ENCODE measurements at places on chromosomes 7 and 10.

- no peak for DNase-seq
Observed at GRCh38 chr7:66739477-66739876, 1.1 kb upstream of the RABGEF1 start.

GRCh38 chr10:6091630-6092029 is 2.8 kb downstream of the RBM17 start:
- DNase-seq, result no peak

GRCh38 chr7:45599851-45600706 is 25.9 kb downstream of the ADCY1 start:
- DNase-seq, result no peak

- DNase-seq, result no peak
Observed at GRCh38 chr10:47238331-47239095, 61.5 kb upstream of the GDF10 start.

DNA sequence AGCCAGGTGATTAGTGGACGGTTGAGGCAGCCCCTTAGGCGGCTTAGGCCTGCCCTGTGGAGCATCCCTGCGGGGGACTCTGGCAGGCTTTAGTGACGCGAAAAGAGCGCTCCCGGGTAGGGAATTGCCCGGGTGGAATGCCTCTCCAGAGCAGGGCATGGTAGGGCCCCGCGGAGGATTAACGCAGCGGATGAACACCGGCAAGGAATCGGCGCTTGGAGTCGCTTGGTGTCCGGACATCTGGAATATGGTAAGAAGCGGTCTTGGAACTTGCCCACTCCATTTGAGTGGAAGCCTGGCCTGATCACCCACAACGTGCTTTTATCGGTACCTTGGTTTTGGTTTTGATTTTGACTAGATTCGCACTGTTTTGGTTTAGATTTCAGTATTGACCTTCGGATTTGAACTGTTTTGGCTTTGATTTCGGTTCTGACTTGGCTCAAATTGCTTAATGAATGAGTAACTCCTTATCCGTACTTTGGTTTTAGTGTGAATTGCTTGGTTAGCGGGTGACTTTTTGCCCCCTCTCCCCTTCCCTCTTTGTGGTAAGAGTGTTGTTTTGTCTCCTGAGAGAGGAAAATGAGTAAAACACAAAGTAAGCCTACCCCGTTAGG is 24.2 kb upstream of the CHST3 start:
- no peak for DNase-seq

DNA sequence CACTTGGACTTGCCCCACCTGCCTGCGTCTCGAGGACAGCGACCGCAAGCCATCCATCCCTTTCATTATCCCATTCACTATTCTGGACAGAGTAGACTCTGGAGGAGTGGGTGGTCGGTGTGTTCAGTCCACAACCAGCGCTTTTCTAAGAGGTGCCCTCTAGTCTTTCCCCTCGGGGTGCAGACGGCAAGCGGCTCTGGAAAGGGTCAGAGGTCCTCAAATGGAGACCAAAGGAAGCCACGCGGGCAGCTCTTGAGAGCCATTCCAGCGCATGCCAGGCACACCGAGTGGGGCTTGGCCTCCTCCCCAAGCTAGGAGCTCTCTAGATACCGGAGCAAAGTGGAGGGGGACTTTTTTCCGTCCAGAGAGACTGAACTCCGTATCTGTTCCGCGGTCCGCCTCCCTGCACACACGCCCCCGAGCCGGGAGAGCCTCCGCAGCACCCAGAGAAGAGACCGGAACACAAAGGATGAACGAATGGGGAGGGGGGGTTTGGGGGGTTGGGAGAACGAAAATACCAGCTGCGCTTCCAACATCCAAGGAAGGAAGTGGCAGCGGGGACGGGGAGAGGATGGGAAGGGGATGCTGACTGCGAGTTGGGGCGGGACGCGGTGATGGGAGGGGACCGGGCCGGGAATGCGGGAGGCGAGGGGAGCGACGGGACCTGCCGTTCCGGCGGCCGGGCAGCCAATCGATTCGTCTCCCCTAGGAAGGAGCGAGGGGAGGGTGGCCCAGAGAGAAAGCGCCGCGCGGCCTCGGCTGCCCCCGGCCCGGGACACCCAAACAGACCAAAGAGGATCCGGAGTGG is 515 bp downstream of the GSDME start:
- peak; percentile 24 for DNase-seq

DNA sequence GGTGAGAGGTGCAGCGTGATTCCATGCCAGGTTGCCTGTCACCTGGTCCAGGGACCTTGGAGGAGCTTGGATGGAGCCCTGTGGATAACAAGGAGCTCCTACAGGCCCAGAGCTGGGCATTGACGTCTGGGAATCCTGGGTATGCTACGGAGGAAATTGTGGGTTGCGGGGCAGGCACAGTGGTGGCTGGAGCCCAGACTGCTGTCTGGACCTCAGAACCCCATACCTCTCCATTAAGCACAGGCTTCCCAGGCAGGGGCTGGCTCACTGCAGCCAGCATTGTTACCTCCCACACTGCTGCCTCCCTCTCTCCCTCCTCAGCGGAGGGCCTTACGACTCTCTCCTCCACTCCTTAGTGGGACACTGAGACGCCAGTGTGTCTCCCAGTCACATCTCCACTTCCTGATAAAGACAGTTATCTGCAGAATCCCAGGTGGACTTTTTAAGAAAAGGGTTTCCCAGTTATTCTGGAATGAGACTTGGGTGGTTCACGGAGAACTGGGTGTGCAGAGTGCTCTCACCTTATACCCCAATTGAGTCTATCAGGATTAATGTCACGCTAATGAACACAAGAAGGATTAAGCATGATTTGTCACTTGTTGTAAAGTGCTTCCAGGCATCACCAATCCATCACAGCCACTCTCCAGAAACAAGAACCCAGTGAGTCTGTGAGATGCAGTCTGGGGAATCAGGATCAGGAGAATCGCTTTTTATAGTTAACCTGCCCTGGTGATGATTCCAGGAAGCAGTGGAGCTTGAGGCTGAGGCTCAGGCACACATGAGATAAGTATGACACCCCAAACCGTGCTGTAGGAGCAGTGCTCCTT is 309.4 kb downstream of the RPS24 start:
- DNase-seq, result no peak

DNA sequence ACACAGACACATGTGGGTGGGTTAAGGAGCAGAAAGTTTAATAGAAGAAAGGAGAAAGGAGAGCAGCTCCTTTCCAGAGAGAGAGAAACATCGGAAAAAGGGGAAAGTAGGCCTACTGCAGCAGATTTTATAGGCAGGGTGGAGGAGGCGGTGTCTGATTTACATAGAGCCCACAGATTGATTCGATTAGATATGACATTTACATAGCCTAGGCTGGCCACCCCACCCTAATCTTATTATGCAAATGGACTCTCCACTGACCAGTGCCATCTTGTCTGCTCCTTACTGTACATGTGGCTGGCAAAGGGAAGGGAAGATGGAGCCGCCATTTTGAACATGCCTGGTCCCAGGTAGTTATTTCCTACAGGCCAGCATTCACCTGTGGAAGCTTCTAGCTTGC is 38.7 kb upstream of the SCIN start:
- no peak for DNase-seq

DNA sequence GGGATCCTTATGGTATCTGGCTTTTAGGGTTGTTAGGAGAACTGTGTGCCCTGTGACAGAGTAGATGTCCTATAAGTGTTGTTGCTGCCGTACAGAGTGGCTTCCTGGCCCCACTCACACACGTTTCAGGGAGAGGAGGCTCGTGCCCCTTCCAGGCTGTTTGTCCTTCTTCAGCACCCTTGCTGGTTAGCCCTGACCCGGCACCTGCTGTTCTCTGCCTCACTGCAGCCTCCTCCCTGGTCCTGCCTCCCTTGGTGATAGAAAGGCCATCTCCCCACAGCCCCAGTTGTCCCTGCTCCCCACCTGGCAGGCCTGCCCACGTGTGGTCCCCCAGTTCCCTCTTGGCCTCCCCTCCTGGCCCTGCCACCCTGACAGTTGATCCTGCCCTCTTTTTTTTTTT is 2.3 kb downstream of the CLIP2 start:
- no peak for DNase-seq

DNA sequence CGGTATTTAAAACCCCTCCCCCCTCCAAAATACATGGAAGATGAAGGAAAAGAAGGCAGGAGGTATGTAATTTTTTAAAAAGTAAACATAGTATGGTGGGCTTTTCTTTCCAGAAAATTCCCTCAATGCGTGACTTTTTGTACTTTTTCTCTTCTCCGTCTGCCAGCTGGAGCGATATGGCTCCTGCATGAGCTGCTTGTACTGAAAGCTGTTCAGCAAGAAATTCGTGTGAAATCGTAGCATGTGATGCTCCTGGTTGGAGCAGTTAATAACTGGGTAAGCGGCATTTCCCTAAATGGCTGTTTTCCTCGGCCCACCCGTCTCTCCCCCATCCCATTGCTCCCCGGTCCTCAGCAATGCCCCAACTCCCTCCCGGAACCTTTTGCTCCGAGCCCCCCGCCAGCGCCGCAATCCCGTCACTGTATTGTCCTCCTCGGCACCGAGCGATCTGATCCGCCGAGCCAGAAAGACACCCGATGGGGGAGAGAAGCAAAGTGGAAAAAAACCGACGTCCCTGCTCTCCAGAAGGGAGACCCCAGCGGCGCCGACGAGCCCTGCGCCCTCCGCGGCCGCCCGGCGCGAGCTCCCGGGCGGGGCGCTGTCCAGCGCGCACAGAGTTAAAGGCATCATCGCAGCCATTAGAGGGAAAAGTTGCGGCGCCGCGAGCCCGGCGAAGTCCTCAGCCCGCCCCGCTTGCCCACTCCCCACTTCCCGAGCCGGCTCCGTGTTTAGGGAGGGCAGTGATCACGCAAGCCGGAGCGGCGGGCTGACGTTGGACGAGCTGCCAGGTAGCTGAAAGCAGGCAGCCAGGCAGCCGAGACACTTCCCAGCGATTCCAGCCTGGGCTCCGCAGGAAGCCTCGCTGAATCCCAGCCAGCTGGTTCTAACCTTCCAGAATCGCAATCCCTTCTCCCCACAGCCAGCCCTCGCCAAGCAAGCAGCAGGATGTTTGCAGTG is at the start of gene VSTM2A:
Gene VSTM2A, plus strand, starts transcription at position 707 of the 957 bp plus-strand sequence. CDS start 356 bp downstream, outside the sequence.
- no peak for DNase-seq

GRCh38 chr10:59873896-59874295 is 32.5 kb downstream of the CCDC6 start:
- no peak for DNase-seq

DNA sequence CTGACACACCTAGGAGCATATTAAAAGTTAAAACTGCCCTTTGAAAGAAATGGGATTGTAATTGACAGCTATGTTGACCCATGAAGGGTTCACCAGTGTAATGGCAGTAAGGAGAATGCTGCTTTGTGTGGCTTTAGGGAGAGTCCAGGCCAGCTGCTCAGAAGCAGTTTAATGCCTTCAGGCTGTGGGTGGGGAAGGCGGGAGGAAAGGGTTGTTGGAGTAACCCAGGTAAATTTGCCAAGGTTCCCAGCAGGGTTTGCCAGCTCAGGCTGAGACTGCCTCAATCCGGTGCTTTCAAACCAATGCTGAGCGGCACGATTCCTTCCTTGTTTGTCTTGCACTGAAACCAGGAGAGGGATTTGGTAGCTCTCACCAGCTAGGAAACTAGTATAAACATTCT is 637.2 kb downstream of the INHBA start:
- DNase-seq, result no peak

GRCh38 chr7:64558323-64558705 is 4.6 kb downstream of the ZNF680 start:
- DNase-seq, result no peak

DNA sequence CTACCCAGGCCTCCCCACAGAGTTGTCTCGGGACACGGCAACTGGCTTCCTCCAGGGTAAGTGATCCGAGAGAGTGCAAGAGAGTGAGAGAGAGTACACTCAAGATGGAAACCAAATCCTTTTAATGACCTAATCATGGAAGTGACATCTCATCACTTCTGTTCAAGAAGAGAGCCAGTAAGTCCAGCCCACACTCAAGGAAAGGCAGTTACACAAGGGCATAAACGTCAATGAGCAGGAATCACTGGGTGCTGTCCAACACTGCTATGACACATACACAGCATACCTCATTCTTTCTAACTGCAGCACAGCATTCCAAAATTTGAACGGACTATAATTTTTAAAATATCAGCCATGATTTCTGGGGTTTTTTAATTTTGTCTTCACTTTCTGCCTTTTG is 29.3 kb upstream of the OSBPL3 start:
- no peak for DNase-seq

GRCh38 chr7:142537760-142538159 is 211.5 kb upstream of the PRSS1 start:
- no peak for DNase-seq

DNA sequence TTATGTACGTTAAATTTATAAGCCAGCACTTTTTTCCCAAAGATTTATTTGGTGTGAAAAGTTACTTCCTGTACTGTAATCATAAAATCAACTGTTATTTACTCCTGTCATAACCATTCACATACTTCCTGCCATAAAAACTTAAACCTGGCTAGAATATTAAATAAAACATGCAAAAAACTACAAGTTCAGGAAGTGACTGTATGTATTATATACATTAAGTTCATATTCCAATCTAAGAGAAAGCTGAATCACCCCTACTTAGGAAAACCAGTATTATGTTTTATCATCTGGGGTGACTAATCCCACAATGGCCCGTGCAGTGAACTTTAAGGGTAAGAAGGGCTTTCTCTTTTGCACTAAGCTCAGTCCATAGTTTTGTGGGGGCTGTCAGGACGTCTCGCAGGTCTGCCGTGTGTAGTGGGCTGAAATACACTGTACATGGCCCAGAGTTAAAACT is 183.7 kb upstream of the KLF14 start:
- no peak for DNase-seq

DNA sequence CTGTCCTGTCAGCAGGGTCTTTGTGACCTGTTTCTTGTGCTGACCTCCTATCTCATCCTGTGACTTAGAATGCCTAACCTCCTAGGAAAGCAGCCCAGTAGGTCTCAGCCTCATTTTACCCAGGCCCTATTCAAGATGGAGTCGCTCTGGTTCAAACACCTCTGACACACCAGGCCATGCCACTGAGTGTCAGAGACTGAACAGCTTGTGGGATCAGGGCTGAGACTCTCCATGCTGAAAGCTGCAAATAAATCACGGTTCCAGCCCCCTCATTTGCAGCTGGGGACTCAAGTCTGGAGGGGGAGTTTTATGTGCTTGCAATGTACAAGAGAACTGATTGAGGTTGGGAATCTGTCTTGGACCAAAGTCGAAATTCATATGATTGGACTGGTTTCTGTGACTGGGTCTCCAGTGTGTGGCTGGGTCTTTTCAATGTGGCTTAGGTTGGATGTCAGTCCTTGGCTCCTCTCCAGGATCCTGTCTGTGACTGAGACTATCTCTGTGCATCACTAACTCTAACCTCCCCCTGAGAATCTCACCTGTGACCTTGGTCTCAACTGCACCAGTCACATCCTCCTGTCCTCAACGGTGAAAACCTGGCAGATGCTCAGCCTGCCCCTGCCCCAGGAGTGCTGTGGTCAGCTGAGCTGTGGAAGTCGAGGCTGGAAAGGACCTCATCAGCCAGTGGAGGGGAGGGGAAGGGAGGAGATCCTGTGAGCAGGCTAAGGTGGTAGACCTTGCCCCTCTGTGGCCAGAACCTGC is 11.7 kb downstream of the PRF1 start:
- DNase-seq, result no peak

DNA sequence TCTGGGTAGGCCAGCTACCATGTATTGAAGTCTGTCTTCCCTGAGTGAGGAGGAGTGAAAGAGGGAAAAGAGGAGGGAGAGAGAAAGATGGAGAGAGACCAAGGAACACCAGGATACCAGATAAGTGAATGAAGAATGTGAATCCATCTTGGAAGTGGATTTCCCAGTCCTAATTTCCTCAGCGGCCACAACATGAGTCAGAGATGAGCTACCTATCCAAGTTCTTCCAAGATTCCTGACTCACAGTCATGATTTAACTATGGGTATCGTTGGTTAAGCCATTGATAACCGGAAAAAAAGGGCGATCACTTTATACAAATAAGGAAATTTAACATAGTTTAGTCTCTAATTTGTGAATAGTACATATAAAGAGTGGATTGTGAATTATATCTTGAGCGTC is 561.8 kb downstream of the ATRNL1 start:
- DNase-seq, result no peak

Measured in CD4-positive, alpha-beta T cell treated with Interleukin-17A for 4 hours (primary cell).